ENCODE measurements at places on chromosomes 2 and 18. TPM values are rescaled to one million over a fixed set of nuclear protein-coding genes. Genes with fewer than 3 reads are reported as not detected.

DNA sequence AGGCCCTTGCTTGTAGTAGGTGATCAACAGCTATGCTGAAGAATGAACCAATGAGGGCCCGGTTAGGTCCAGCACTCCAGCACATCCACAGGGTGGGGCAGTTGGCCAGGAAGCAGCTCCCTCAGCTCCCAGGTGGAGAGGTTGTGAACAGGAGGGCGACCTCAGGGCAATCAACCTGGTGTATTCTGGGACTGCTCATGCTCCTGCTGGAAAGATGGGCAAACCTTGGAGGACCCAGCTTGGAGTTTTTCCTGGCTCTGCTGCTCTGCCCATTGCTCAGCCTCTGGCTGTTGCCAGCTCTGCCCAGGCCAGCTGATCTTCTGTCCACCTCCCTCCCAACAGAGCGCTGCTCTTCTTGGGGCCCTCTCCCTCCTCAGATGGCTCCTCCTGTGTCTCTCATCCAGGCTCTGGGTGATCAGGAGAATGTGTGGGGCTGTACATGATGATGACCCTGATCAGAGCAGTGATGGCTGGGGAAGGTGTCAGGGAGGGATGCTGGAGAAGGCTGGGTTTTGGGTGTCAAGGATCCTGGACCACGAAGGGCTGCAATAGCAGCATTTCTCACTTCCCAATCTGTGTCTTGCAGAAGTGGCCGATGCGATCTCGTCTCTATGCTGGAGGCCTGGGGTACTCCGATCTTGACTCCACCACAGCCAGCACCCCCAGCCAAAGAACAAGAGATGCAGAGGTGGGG, 3.4 kb downstream of the TCF23 start:
- H3K27me3 ChIP-seq: no peaks in the 10 kb centered on the region
- no peak overlapping the region for H3K27ac ChIP-seq
- H3K4me1 ChIP-seq: no peaks in the 10 kb centered on the region
- no peaks in the 10 kb centered on the region for H3K36me3 ChIP-seq

- no peaks in the 10 kb centered on the region for H3K4me1 ChIP-seq
- no peaks in the 10 kb centered on the region for H3K36me3 ChIP-seq
- no peak for DNase-seq
- no peak overlapping the region for H3K27ac ChIP-seq
- H3K4me3 ChIP-seq: no peak overlapping the region
- H3K27me3 ChIP-seq: no peaks in the 10 kb centered on the region
These were observed 13.3 kb downstream of the PLCD4 start for GRCh38 chr2:218621007-218621406.

DNA sequence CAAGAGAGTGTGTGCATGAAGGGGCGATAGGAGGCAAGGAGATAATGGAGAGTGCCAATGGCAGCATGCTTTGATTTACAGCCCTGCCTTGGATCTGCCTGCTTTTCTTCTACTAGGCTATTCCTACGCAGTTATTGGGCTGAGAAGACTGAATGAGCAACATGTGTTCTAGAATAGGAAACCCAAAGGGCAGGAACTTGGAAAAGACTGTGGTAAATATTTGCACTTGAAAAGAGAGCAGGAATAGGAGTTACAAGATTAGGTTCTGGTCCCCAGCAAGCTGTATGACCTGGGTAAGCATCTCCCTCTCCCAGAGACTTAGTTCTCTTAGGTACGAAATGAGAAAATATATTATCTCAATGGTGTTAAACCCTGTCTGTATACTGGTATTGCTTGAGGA, 367.7 kb downstream of the CLIP4 start:
- no peak for DNase-seq
- H3K4me1 ChIP-seq: no peaks in the 10 kb centered on the region
- no peaks in the 10 kb centered on the region for H3K36me3 ChIP-seq

DNA sequence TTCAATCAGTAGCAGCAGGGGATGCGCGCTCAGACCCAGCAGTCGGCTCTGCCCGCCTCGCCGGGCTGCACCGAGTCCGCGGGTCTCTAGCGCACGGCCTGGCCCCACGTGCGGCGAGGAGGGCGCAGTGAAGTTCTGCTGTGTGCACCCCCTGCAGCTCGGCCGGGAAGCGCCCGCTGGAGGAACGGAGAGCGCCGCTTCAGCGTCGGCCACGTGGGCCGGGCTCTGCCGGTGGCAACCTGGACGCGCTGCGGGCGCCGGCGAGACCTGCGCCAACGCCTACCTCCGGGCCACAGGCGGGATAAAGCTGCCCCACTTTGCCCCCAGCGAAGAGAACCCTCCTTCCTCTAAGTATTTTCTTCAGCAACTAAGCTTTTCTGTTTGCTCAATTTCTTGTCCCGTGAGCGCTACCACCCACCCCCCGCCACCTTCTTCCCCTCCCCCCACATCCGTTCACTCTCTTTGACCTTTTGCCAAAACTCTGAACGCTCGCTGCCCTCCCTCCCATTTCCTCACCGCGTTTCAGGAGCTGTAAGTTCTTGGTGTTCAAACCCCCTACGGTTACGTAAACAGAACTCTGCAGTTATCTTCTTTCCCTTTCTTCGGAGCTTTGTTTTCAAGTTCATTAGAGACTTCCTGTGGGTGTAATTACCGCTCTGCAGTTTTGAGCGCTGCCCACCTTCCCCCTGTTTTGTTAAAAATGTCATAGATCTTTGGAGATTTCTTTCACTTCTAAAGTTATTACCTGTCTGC, 42.6 kb upstream of the EDAR start:
- no peaks in the 10 kb centered on the region for H3K36me3 ChIP-seq
- DNase-seq: no peak
- H3K4me1 ChIP-seq: no peaks in the 10 kb centered on the region
- no peak overlapping the region for H3K27ac ChIP-seq

DNA sequence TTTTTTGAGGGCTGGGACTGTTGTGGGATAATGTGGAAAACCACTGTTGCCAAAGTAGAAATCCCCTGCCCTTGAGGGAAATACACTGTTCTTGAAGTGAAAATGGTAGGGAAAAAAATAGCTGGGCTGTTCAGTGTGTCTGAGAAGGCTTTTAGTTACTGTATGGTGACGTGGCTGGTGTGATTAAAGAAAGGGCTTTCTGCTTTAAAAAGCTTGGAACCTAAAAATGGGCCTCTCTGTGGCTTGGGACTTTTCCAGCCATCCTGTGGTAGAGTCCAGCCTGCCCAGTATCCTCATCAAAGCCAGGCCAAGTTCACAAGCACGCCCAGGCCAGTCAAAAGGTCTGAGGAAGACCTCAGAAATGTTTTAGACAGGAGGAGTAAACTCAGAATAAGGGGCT, 6.8 kb downstream of the MGAT5 start:
- DNase-seq: no peak
- H3K4me1 ChIP-seq: no peaks in the 10 kb centered on the region
- no peaks in the 10 kb centered on the region for H3K27me3 ChIP-seq
- no peak overlapping the region for H3K27ac ChIP-seq
- no peak overlapping the region for H3K4me3 ChIP-seq

GRCh38 chr2:70357684-70358071, 55.8 kb upstream of the FAM136A start:
- H3K36me3 ChIP-seq: no peaks in the 10 kb centered on the region
- H3K4me3 ChIP-seq: no peak overlapping the region
- no peak for DNase-seq
- H3K27me3 ChIP-seq: peaks cover 7% of the 10 kb centered on the region
- no peak overlapping the region for H3K27ac ChIP-seq

DNA sequence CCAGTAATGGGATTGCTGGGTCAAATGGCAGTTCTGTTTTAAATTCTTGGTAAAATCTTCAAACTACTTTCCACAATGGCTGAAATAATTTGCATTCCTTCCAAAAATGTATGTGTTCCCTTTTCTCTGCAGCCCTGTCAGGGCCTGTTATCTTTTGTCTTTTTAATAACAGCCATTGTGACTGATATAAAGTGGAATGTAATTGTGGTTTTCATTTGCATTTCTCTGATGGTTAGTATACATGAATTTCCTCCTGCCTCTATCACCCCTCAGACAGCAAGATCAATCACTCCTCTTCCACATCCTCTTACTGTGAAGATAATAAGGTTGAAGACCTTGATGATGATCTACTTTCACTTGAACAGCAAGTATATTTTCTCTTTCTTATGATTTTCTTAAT, 304.8 kb upstream of the FSIP2 start:
- H3K4me3 ChIP-seq: no peak overlapping the region
- no peak for DNase-seq
- H3K27ac ChIP-seq: no peak overlapping the region
- H3K4me1 ChIP-seq: no peaks in the 10 kb centered on the region

GRCh38 chr18:9280849-9281248, 53.7 kb upstream of the TWSG1 start:
- H3K27ac ChIP-seq: no peak overlapping the region
- no peak overlapping the region for H3K4me3 ChIP-seq
- no peaks in the 10 kb centered on the region for H3K27me3 ChIP-seq
- DNase-seq: no peak

DNA sequence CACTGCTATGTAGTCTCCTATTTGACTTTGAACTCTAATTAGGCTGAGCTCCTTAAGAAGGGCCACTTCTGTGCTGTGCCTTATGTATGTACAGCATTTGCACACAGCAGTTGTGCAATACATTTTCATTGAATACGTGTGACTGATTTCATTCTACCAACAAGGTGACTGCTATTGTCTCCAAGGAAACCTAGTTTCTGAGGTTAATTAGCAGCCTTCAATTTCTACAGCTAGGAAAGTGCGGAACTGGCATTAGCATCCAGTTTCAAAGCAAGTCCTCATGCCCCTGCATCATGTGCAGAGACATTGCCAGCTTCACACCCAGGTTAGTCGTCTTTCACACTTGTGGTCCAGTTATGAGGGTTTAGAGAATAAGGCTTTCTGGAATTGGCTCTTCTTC, 58.6 kb downstream of the NCK2 start:
- no peak for DNase-seq
- H3K36me3 ChIP-seq: no peaks in the 10 kb centered on the region
- H3K4me3 ChIP-seq: no peak overlapping the region

GRCh38 chr18:60295674-60296073, 76.9 kb downstream of the MC4R start:
- no peaks in the 10 kb centered on the region for H3K4me1 ChIP-seq
- DNase-seq: no peak
- no peak overlapping the region for H3K4me3 ChIP-seq
- H3K27me3 ChIP-seq: no peaks in the 10 kb centered on the region
- no peak overlapping the region for H3K27ac ChIP-seq

DNA sequence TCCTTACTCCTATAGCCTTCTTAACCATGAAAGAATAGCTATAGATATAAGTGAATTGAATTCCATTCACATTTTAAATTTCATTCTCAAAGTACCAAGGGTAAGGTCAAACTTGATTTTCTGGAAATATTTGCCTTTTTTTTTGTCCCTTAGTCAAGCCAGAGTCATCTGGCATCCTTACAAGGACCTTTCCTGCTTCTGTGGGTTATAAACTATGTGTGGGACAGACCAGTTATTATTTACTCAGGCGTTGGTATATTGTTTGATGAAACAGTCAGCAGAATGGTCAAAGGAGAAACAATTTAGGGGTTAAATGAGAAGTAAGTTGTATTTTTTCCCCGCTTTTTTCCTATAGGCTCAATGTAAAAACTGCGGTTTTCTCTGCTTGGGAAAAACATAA, 1103.2 kb upstream of the ZEB2 start:
- H3K4me1 ChIP-seq: no peaks in the 10 kb centered on the region
- no peaks in the 10 kb centered on the region for H3K27me3 ChIP-seq
- no peaks in the 10 kb centered on the region for H3K36me3 ChIP-seq
- H3K4me3 ChIP-seq: no peak overlapping the region

- H3K27me3 ChIP-seq: no peaks in the 10 kb centered on the region
- H3K36me3 ChIP-seq: no peaks in the 10 kb centered on the region
- no peaks in the 10 kb centered on the region for H3K4me1 ChIP-seq
These were observed 143.1 kb downstream of the KCTD1 start for GRCh38 chr18:26405190-26405801.

DNA sequence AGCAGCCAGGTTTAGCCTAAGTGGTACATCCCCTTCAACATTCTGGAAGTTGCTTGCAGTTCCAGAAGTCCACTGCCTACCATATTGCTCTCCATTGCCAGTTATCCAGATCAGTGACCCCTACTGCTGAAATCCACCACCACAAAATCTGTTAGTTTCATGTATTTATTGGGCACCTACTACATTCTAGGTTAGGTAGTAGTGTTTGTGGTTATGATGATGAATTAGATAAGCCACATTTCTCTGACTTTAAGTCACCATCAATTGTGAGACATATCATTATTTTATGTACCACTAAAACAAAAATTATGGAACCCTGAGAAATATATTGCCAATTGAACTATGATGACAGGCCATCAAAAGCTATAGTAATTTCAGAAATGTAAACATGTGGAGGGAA, 139.5 kb upstream of the PKDCC start:
- no peaks in the 10 kb centered on the region for H3K4me1 ChIP-seq
- no peaks in the 10 kb centered on the region for H3K36me3 ChIP-seq
- DNase-seq: no peak

Gene RFTN2
- not detected for total RNA-seq
